ENCODE measurements at places on chromosomes 3 and 15. TPM values are rescaled to one million over a fixed set of nuclear protein-coding genes. Genes with fewer than 3 reads are reported as not detected.
A peak's percentile ranks its signal among the peaks of the same experiment; 100 is the strongest.

ZBBX gene
- total RNA-seq, result not detected

ARNT2 gene
- not detected for total RNA-seq

TTLL13 gene
- 0.36 TPM for total RNA-seq

NPRL2 gene
- total RNA-seq, result 44.6 TPM

OIP5 gene
- 8.2 TPM for total RNA-seq

LAMB2 gene
- total RNA-seq, result not detected

ASB14 gene
- not detected for total RNA-seq

DNA sequence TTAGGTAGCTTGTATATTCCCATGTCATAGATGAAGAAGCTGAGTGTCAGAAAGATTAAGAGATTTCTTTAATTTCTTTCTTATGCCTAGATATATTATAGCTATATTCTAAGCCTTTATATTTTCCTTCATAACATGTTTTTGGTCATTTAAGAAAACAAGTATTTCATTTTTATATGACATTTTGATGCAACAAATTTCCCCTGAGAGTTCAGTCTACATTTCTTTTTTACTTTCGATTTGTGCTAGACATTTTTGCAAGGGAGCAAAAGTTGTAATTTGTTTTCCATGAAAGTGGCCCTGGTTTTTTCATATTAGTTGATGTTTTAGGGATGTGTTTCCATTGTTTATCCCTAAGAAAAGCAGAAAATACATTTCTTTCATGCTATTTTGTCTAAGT is 344.9 kb downstream of the NLGN1 start:
- no peaks in the 10 kb centered on the region for H3K4me1 ChIP-seq
- DNase-seq, result no peak
- no peak overlapping the region for H3K27ac ChIP-seq
- no peaks in the 10 kb centered on the region for H3K27me3 ChIP-seq

DNA sequence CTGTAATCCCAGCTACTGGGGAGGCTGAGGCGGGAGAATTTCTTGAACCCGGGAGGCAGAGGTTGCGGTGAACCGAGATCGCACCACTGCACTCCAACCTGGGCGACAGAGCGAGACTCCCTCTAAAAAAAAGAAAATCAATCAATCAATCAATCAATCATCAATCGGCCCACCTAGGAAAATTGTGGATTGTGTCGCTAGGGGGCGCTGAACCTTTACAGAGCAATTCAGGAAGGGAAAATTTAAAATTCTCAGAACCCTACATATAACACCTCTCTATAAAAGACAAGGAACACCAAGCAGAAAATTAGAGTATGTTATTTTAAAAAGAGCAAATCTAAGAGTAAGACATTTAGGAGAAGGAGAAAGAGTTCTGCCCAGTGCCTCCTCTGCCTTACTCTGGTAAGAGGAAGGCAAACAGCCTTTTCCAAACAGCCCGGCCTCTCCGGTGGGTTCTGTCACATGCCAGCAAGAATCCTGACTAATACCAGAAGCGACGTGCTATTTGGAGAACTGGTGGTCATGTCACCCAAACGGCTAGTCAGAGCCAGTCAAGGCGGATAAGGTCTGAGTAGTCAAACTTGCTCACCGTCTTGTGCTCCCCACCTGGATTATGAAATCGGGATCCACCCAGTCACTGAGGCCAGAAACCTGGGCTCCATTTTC is 22.3 kb upstream of the SMCO1 start:
- no peaks in the 10 kb centered on the region for H3K4me1 ChIP-seq
- H3K4me3 ChIP-seq, result no peak overlapping the region
- no peak overlapping the region for H3K27ac ChIP-seq

- H3K4me3 ChIP-seq, result peak overlapping the region; percentile 82
- H3K36me3 ChIP-seq, result no peaks in the 10 kb centered on the region
- peaks cover 62% of the 10 kb centered on the region for H3K4me1 ChIP-seq
- H3K27me3 ChIP-seq, result no peaks in the 10 kb centered on the region
- peak overlapping the region; percentile 90 for H3K27ac ChIP-seq
Measured at GRCh38 chr3:71444028-71444860, 139.3 kb downstream of the FOXP1 start.

DNA sequence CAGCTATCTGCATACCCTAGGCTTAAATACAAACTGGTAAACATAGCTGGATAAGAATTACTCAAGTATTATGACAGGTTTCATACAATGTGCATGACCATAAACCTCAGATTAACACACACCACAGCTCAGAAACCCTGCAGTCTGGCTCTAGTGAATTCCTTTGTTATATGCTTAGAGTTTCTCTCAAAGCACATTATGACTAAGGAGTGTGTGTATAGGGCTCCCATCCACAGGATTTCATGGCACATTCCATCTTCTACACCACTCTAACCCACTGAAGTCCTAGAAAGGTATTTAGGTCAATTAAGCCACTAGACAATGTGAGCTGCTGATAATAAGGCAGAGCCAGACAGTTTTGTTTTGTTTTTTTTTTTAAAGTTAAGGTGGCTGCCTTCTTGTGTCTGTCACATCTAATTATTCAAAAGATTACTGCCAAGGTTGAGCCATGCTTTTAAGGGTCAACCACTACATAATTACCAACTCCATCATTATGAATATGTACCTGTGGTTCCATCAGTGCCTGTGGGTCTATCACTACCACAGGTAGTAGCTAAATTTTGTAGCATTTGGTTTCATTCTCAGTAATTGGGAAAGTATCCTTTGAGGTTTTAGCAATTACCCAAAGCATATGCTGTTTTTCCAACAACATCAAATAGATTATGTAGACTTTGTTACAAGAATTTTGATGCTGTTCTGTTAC is 107.0 kb downstream of the ALCAM start:
- H3K27me3 ChIP-seq, result no peaks in the 10 kb centered on the region
- no peak for DNase-seq
- H3K4me3 ChIP-seq, result no peak overlapping the region
- peaks cover 11% of the 10 kb centered on the region for H3K36me3 ChIP-seq
- no peak overlapping the region for H3K27ac ChIP-seq
- H3K4me1 ChIP-seq, result no peaks in the 10 kb centered on the region

DNA sequence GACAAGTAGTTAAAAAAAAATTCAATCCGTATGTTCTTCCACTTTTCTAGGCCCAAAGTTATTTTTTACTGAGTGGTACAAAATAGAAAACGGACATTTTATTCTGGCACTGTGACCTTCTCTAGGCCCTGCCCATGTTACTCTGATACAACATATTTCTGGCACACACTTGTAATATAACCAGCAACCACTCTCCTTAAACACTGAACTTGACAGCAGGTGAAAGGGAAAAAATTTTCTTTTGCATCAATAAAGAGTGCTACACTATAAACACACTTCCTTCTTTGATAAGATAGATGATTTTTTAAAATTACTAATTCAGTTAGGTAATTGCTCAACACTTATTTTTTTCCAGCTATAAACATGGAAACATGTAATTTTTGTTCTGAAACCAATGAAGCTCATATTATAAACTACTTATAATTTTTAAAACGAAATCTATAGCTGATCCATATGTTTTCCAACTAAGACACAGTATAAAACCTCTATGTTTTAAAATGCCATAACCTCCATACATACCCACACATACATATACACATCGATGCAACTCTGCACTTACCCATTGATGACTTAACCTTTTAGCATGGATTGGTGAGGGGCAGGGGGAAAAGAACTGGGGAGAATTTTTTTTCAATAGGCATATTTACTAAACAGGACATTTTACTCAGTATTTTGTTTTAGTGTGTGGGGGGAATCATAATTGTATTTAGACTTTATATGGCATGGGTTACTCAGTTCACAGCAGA is 5.3 kb upstream of the CTNNB1 start:
- DNase-seq, result no peak
- peaks cover 18% of the 10 kb centered on the region for H3K27me3 ChIP-seq
- no peak overlapping the region for H3K27ac ChIP-seq

DNA sequence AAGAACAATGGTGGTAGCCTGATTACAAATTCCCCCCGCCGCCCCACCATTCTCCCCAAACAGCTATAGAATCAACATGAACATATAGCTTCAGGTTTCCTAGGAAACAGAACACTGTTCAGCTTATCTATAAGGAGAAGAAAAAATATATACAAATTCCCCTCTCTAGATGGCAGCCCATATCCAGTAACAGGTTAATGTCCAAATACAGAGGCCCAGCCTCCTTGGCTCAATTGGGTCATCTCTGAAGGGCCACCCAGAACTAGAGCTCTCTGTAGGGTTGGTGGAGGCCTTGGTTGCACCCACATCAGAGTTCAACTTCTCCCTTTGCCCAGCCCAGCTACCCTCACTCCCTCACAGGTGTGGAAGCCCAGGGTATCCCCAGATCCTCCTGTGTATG is 91.5 kb upstream of the ADAMTS17 start:
- DNase-seq, result no peak
- no peaks in the 10 kb centered on the region for H3K27me3 ChIP-seq
- no peaks in the 10 kb centered on the region for H3K36me3 ChIP-seq
- no peak overlapping the region for H3K27ac ChIP-seq
- no peaks in the 10 kb centered on the region for H3K4me1 ChIP-seq

DNA sequence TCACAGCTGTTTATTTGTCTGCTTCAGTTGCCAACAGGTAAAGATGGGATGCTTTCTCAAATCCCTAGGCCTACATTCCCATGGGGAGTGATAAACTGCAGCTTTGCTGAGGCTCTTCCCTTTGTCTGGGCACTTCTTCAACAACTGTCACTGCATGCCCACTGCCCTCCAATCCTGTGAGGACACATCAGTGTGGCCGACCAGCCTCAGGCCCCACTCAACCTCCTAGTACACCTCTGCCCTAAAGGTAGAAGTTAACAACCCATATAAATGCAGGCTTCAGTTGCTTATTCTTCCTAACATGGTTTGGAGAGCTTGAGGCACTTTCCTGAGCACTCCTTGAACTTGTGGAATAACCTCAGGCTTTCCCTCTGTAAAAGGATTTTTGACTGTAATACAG is 49.6 kb downstream of the ROPN1B start:
- H3K27me3 ChIP-seq, result no peaks in the 10 kb centered on the region
- H3K36me3 ChIP-seq, result no peaks in the 10 kb centered on the region
- no peak for DNase-seq
- H3K27ac ChIP-seq, result no peak overlapping the region

DNA sequence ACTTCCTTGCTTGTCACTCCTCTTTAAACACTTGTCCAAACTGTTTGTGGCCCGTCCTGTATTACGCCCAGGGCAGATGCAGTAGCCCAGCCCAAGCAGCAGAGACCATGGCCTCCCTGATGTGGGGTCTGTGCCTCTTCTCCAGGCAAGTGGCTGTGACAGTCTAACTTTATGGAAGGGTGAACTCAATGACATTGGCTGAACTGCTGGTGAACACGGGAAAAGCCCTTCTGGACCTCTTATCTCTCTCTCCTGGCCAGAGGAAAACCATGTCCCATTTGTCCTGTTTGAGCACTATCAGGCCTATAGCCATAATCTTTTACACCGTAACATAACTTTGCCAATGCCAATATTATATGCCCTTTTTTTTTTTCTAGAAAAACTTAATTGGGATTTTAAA is 67.6 kb downstream of the SMAD3 start:
- no peaks in the 10 kb centered on the region for H3K27me3 ChIP-seq
- no peak overlapping the region for H3K4me3 ChIP-seq
- peak overlapping the region; percentile 99 for H3K27ac ChIP-seq
- peaks cover 66% of the 10 kb centered on the region for H3K4me1 ChIP-seq
- H3K36me3 ChIP-seq, result no peaks in the 10 kb centered on the region

- peaks cover 19% of the 10 kb centered on the region for H3K4me1 ChIP-seq
- peak within 1 kb of the TSS; percentile 90 for H3K4me3 ChIP-seq
- peaks cover 19% of the 10 kb centered on the region for H3K27me3 ChIP-seq
- DNase-seq, result peak; percentile 83
- no peaks in the 10 kb centered on the region for H3K36me3 ChIP-seq
Measured at GRCh38 chr15:62389885-62390790, 225.1 kb upstream of the C2CD4B start.

DNA sequence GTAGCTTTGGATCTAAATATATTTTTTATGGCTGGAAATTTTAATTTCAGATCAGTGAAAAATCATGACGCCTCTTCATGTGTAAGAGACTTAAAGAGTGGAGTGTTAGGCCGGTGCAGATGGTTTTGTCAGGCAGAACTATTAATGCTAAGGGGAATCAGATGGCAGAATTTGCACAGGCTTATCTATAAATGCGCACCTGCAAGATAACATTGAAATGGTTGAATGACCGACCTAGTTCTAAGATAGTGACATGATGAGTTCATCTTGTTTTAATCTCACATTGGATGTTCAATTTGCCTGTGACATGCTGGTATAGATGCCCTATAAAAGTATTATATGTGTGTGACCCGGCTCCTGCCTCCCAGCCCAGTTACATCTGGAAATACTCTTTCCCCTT is 340.6 kb downstream of the FEZF2 start:
- no peaks in the 10 kb centered on the region for H3K4me1 ChIP-seq
- no peaks in the 10 kb centered on the region for H3K27me3 ChIP-seq
- DNase-seq, result no peak
- no peak overlapping the region for H3K27ac ChIP-seq
- H3K36me3 ChIP-seq, result no peaks in the 10 kb centered on the region

GRCh38 chr3:126103121-126104027 is 19.4 kb upstream of the SLC41A3 start:
- no peaks in the 10 kb centered on the region for H3K4me1 ChIP-seq
- H3K4me3 ChIP-seq, result no peak overlapping the region

DNA sequence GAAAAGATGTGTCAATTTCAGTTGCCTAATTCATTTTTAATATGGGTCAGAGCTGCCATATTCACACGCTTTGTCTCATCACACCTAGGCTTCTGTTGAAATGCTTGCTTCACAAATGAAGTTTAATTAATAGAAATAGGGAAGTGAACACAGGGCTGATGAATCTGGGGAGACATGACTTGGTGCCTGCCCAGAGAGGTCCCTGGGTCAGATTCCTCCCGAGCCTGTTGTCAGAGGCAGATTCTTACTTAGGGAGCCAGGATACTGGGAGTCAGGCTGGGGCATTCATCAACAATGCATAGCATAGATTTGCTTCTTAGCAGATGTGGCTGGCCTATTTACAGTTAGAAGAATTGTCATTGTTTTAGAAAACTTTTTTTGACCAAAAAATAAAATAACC is 90.6 kb downstream of the CACNA1D start:
- no peaks in the 10 kb centered on the region for H3K4me1 ChIP-seq
- no peaks in the 10 kb centered on the region for H3K27me3 ChIP-seq
- H3K27ac ChIP-seq, result no peak overlapping the region
- H3K36me3 ChIP-seq, result no peaks in the 10 kb centered on the region

DNA sequence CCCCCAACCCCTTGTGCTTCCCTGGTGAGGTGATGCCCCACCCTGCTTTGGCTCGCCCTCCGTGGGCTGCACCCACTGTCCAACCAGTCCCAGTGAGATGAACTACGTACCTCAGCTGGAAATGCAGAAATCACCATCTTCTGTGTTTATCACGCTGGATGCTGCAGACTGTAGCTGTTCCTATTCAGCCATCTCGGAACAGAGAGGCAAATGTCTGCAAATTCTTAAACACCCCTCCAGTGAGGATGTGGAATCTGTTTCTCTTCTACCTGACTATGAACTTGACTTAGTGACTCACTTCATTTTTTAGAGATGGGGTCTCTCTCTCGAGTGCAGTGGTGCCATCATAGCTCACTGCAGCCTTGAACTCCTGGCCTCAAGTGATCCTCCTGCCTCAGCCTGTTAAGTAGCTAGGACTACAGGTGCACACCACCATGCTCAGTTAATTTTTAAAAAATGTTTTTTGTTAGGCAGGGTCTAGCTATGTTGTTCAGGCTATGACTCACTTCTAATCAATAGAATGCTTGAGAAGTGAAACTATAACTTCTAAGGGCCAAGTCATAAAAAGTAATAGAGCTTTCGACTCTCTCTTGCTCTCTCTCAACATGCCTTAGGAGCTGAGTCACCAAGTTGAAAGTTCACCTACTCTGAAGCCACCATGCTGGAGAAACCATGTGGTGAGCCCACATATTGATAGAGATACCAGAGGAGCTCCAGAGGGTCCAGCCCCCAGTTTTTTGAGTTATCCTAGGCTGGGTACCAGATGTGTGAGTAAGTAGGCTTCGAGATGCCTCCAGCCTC is 11.5 kb upstream of the PARP14 start:
- H3K27me3 ChIP-seq, result peaks cover 2% of the 10 kb centered on the region
- peaks cover under 1% of the 10 kb centered on the region for H3K4me1 ChIP-seq
- no peak overlapping the region for H3K4me3 ChIP-seq
- peaks cover 5% of the 10 kb centered on the region for H3K36me3 ChIP-seq
- H3K27ac ChIP-seq, result peak overlapping the region; percentile 53
- DNase-seq, result no peak
